ENCODE measurements at places on chromosomes 2 and 18.

GRCh38 chr2:208794288-208794975 lies 387.8 kb downstream of the PTH2R start:
- DNase-seq = no peak

GRCh38 chr2:186907897-186908296 lies 58.9 kb upstream of the ZSWIM2 start:
- no peak for DNase-seq

GRCh38 chr18:77114415-77115191 lies 18.0 kb downstream of the MBP start:
- DNase-seq = peak; percentile 97

DNA sequence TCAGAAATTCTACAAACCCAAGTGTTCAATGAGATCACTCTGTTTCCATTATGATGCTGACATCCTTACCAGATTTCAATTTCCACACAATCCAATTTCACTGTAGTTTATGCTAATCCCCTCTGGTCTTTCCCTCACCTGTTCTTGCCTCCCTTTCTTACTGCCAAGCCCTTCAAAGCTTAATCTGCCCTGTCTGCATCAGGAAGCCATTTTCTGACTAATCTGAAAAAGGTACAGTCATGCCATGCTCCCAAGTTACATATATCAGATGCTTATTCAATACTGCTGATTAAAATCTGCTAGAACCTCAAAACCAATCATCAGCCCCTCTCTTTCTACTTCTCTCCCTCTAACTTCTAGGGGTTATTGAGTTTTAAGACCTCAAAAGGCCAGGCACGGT lies 8.9 kb downstream of the KRTCAP3 start:
- no peak for DNase-seq

DNA sequence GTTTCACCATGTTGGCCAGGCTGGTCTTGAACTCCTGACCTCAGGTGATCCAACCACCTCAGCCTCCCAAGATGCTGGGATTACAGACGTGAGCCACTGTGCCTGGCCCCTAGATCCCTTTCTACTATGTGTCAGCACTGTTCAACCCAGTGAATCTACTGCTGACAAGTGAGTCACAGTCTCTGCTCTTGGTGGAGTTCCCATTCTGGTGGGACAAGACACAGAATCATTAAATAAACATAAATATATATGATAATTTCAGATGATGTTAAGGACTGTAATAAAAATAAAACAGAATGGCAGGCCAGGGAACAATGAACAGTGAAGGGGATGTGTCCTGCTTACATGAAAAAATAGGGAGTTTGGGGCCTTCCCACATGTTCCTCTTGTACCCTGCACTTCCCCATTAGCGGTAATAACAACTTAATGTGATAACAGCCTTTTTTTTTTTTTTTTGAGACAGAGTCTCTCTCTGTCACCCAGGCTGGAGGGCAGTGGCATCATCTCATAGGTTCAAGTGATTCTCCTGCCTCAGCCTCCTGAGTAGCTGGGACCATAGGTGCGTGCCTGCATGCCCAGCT lies 112.2 kb downstream of the CPO start:
- DNase-seq = no peak

DNA sequence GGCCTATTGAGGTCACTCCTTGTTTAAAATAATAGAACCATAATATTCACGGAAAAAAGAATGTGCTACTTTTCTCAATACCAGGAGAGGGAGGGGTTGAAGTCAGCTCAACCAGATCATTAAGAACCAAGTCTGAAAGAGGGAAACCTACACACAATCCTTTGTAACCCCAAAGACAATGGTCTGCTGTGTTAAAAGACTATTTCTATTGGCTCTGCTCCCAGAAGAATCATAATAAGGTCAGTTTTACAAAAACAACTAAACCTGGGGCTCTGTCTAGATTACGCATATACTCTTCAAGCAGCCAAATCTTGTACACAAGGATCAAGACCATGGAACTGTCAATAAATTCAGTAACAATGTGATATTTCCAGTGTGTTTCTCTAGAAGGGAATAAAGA lies 177.2 kb upstream of the CRIM1 start:
- no peak for DNase-seq

DNA sequence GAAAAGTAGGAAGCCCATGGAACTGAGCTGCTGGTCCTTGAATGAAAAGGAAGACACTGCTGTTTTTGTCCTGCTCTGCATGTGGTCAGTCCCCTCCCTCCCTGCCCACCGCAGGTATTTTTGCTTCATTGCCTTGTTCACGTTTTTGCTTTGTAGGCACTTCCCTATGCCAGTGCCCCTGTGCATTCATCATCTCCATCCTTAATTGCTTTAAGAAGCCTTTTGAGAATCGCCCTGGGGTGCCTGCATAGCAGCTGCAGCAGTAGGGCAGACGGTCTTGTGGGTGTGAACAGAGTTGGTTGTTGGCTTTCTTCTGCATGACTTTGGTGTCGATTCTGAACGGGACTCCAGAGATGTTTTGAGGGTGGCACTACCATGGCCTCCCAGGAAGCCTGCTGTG lies 97.0 kb downstream of the CABLES1 start:
- no peak for DNase-seq

GRCh38 chr2:207469943-207470729 lies 59.6 kb upstream of the CREB1 start:
- DNase-seq = no peak

DNA sequence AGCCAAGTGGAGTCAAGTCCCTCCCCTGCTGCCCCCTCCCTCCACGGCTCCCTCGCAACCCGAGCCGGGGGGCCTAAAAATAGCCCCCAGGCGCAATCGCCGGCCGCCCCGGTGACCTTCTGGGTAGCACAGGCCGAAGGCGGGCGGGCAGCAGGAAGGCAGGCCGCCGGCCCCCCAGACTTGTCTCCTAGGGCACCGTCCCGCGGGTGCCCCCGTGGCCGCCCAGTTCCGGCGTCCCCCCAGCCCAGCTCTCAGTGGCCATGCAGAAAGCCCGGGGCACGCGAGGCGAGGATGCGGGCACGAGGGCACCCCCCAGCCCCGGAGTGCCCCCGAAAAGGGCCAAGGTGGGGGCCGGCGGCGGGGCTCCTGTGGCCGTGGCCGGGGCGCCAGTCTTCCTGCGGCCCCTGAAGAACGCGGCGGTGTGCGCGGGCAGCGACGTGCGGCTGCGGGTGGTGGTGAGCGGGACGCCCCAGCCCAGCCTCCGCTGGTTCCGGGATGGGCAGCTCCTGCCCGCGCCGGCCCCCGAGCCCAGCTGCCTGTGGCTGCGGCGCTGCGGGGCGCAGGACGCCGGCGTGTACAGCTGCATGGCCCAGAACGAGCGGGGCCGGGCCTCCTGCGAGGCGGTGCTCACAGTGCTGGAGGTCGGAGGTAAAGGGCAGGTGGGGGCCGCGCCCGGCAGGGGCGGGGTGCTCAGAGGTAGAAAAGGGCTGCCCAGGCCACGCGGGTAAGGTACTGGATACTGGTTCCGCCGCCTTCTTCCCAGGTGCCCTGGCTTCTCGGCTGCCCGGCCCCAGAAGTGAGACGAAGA lies at the start of gene SPEG:
Gene SPEG (plus strand): TSS at position 126 of the 808 bp plus-strand sequence. CDS start 135 bp downstream, at position 261.
- DNase-seq = no peak

DNA sequence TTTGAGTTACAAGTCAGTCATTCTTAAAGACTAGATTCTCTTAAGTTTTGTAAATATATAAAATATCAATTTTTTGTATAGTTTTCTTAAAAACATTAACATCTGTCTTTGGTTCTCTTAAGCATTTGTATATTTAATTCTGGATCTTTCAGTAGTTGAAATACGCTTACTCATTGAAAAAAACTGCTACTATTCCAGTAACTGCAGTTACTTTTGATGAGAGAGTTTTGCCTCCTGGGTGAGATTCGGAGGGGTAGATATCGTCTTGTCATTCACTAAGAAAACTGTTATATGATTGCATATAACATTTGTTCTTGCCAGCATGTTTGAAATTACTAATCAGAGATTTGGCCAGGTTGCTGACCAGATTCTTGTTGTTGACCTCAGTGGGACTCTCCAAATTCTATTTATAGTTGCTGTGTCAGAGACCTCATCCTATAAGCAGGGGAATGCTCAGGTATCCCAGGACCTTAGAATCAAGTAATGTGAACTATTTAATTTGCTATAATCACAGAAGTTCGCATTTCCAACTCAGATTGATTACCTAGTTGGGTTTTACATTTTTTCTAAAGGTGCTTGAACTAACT lies 7.9 kb downstream of the AGPS start:
- no peak for DNase-seq

DNA sequence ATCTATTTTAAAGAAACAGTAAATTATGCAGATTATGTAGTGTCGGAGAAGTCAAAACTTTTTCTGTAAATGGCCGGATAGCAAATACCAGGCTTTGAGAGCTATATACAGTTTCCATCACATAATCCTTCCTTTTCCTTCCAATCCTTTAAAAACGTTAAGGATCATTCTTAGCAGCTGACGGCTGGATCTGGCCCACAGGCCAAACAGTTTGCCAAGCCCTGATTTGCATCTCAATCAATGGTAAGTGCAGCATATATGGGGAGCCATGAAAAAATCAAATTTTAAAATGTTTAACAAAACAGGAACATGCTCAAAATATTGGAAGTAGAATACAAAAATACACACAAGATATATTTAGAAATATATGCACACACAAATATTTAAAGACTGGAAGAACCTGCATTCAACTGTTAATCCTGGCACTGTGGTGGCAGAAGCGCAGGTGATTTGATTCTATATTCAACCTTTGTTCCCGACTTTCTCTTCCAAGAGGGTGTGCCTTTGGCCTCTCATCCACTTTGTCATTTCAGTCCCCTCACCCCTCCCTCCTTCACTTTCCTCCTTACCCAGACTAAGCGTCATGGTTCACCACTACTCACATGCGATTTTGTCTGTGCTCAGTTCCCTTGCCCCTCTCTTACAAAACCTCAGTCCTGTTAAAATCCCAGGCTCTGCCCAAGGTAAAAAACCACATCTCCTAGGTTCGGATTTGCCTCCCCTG lies 27.3 kb downstream of the NDUFA10 start:
- no peak for DNase-seq

- no peak for DNase-seq
These were observed 46.2 kb downstream of the INHBB start for GRCh38 chr2:120391911-120392665.

GRCh38 chr2:156505696-156506095 lies 69.5 kb downstream of the GPD2 start:
- no peak for DNase-seq

GRCh38 chr2:232134939-232135338 lies 173.4 kb downstream of the DIS3L2 start:
- no peak for DNase-seq

GRCh38 chr18:64379662-64380061 lies 230.8 kb upstream of the LINC00305 start:
- no peak for DNase-seq

- DNase-seq = no peak
These were observed 186.6 kb downstream of the MYO5B start for GRCh38 chr18:50008306-50008705.

DNA sequence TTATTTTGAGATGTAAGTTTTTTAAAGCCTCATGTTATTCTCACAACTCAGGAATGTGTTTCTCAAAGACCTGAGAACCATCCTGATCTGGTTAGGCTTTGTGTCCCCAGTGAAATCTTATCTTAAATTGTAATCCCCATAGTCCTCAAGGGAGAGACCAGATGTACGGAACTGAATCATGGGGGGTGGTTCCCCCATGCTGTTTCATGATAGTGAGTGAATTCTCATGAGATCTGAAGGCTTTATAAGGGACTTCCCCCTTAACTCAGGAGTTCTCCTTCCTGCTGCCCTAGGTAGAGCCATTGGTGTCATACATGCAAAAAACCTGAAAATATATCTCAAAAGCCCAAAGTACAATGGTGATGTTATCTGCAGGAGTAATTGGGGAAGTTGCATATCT lies 836.7 kb downstream of the CBLN2 start:
- no peak for DNase-seq

GRCh38 chr18:37565977-37566478 lies 430 bp upstream of the CELF4 start:
- DNase-seq = no peak

DNA sequence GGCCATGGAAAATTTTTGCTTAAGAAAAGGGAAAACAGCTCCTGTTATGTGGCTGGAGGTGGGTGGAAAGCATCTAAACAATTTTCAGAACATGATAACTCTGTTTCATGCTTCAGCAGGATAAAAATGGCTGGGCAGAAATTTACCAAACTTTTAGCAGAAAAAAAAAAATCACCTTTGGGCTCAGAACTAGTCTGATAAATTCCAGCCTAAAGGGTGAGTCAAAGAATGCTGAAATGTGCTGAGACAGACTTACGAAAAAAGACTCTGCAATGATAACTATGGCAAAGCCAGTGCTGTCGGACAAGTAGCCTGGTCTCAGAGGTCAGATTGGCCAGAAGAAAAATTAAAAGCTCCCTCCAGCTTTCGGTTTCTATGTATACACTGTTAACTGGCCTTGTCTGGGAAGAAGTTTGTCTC lies 123.6 kb downstream of the LRATD1 start:
- no peak for DNase-seq

GRCh38 chr2:120988700-120989511 lies 253.2 kb downstream of the GLI2 start:
- DNase-seq = no peak

GRCh38 chr18:57353137-57353939 lies 981 bp downstream of the ST8SIA3 start:
- DNase-seq = no peak

DNA sequence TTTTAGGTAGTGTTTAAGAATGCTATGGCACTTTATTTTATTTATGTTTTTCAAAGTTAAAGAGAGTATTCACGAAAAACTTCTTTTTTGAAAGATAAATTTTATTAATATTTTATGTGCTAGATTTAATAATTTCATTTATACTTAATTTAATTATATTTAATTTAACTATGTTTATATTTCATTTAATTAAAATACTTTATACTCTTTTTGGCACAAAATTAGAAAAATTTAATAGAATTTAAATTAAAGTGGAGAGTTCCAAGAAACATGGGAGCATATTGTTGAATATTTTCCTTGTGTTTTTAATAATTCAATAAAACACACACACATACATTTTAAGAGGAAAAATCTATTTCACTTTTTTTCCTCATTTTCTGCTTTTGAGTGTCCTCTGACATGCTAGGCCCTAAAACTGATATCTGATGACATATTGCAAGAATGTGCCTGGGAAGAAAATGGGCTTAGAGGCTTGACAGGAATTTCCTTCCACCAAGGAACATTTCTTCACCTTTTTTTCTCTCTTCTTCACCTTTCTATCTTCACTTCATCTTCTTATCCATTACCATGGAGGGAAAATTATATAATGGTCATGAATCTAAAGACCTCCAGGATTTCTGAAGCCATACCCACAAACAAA lies 15.4 kb downstream of the ARHGAP28 start:
- DNase-seq = no peak

DNA sequence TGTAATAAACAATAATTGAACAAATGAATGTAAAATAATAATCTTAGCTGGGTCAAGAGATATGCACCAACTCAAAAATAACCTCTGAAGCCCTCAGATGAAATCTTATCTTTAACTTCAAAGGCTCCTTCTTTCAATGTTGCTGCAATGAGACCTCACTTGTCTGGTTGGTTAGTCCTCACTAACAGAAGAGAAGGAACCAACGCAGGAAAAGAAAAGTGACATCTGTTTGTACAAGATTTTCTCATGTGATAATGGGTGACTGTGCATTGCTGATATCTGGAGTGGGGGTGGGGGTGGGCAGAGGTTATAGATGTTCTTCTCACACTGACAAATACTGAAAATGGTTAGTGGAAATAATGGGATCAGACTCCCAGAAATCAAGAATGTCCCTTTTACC lies 2.6 kb downstream of the SCN7A start:
- no peak for DNase-seq

Data from right atrium auricular region (tissue), 2 donors.